CD8-positive, alpha-beta memory T cell (primary cell): ENCODE measurements at places on chromosomes 2 and 18. TPM values are rescaled to one million over a fixed set of nuclear protein-coding genes. Genes with fewer than 3 reads are reported as not detected.

Gene GRB14
- not detected for total RNA-seq

Gene DSC3
- total RNA-seq: not detected

Gene PLEKHH2
- 0.49 TPM for total RNA-seq

Gene RUFY4
- not detected for total RNA-seq

Gene PHOSPHO2
- 4.9 TPM for total RNA-seq

Gene CCDC141
- total RNA-seq: 1.6 TPM

Gene SANBR
- total RNA-seq: 3.7 TPM

Gene ESPNL
- not detected for total RNA-seq

Gene NEU2
- total RNA-seq: not detected

Gene PROM2
- total RNA-seq: 0.18 TPM

Gene RPIA
- total RNA-seq: 70.2 TPM

Gene CRYBA2
- not detected for total RNA-seq

Gene KANSL3
- 46.6 TPM for total RNA-seq

Gene HOXD12
- not detected for total RNA-seq

Gene CHRND
- not detected for total RNA-seq

Gene MALT1
- total RNA-seq: 33.1 TPM
